Mucosa of descending colon (tissue), 3 donors: ENCODE measurements at places on chromosomes 4 and X. TPM values are rescaled to one million over a fixed set of nuclear protein-coding genes. Genes with fewer than 3 reads are reported as not detected.

SMR3B gene
- not detected for total RNA-seq

MAPK10 gene
- 4.2 TPM for total RNA-seq

F9 gene
- not detected for total RNA-seq

TASL gene
- total RNA-seq: 0.67 TPM

MAP3K15 gene
- total RNA-seq: not detected

BMP3 gene
- total RNA-seq: 67.9 TPM

GAR1 gene
- 15.9 TPM for total RNA-seq

TACR3 gene
- not detected for total RNA-seq

SSX4B gene
- not detected for total RNA-seq

TKTL2 gene
- 0.12 TPM for total RNA-seq

IGSF1 gene
- 0.66 TPM for total RNA-seq

JAKMIP1 gene
- 0.63 TPM for total RNA-seq

FAM9B gene
- total RNA-seq: not detected

PTCHD1 gene
- 0.61 TPM for total RNA-seq

HSFX2 gene
- total RNA-seq: 0.36 TPM

TRAM1L1 gene
- 0.38 TPM for total RNA-seq

MAGEC3 gene
- not detected for total RNA-seq

ABCG2 gene
- 59.4 TPM for total RNA-seq

SLC9B1 gene
- total RNA-seq: not detected

SPANXD gene
- total RNA-seq: not detected

ASB12 gene
- total RNA-seq: 0.38 TPM

GLUD2 gene
- total RNA-seq: 0.14 TPM

SYTL4 gene
- 44.3 TPM for total RNA-seq

ITGB1BP2 gene
- total RNA-seq: 5.9 TPM

NKX1-1 gene
- not detected for total RNA-seq

N4BP2 gene
- total RNA-seq: 7.2 TPM

ERAS gene
- total RNA-seq: not detected
